ENCODE measurements at places on chromosomes 16 and 17.
A peak's percentile ranks its signal among the peaks of the same experiment; 100 is the strongest.

DNA sequence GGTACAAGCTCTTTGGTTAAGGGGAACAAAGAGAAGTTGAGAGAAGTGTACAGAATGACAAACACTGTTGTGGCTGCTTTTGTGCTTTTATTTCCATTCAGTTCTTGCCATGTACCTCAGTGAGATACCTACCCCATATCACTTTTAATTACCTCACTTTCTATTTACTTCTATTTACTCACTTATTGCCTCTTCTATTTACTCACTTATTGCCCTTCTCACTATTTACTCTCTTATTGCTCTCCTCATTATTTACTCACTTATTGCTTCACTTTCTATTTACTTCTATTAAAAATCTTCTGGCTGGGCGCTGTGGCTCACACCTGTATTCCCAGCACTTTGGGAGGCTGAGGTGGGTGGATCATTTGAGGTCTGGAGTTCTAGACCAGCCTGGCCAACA lies 41.9 kb downstream of the MBTD1 start:
- DNase-seq: no peak

GRCh38 chr17:50252781-50253180 lies 21.5 kb upstream of the TMEM92 start:
- DNase-seq: no peak

DNA sequence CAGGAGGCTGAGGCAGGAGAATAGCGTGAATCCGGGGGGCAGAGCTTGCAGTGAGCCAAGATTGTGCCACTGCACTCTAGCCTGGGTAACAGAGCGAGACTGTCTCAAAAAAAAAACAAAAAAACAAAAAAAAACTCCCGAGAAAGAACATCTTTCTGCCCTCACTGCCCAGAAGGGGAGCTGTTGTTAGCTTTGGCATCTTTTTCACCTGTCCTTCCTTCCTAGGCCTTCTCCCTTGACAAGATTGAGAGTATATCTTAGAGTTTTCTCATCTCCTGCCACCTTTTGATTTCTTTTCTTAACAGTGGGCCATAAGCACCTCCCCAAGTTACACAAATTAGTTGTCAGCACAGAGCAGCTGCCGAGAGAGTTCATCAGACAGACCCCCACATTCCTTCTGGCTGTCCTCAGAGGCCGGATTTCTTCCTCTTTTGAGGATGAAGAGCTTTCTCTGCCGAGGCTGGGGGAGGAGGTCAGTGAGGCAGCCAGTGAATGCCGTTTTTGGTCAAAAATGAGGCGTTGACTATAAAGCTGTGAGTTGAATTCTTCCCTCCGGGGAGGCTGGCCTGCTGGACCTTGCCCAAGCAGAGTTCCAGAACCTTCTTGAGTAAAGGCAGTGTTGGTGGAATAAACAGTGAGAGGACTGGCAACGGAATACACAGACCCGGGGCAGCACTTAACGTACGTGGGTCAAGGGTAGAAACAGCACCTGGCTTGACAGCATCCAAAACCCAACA lies 127.0 kb downstream of the ABCC6 start:
- peak; percentile 27 for DNase-seq

GRCh38 chr16:72482695-72483094 lies 310.7 kb upstream of the PMFBP1 start:
- DNase-seq: no peak

- DNase-seq: no peak
Observed at GRCh38 chr16:51056331-51056730, 94.7 kb downstream of the SALL1 start.

- no peak for DNase-seq
Observed at GRCh38 chr17:45081047-45081703, 20.1 kb downstream of the NMT1 start.

- no peak for DNase-seq
Observed at GRCh38 chr17:13537871-13538643, 63.7 kb downstream of the HS3ST3A1 start.

- DNase-seq: no peak
Observed at GRCh38 chr17:32960815-32961214, 30.8 kb upstream of the SPACA3 start.

DNA sequence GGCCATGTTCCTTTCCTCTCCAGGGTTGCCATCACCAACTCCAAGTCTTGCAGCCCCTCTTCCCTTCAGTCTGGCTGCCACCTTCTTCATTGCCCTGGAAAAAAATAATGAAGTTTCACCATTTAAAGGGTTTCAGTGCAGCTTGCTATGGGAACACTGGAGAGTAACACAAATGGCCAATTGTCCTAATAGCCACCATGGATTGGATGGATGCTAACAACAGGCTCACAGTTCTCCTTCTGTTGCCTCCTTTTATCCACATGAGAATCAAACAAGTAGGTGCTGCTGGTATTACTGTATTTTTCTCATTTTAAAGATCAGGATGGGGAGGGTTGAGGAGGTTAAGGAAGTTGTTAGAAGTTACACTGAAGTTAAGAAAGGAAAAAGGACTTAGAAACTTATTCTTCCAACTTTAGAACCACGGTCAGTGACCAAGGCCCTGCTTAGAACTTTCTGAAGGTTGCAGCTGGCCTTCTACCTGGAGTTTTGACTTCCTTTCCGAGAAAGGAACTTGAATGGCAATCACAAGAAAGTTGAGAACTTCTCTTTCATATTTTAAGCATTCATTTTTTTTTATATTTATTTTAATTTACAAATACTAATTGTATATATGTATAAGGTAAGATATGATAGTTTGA lies 198.0 kb upstream of the MAF start:
- no peak for DNase-seq

DNA sequence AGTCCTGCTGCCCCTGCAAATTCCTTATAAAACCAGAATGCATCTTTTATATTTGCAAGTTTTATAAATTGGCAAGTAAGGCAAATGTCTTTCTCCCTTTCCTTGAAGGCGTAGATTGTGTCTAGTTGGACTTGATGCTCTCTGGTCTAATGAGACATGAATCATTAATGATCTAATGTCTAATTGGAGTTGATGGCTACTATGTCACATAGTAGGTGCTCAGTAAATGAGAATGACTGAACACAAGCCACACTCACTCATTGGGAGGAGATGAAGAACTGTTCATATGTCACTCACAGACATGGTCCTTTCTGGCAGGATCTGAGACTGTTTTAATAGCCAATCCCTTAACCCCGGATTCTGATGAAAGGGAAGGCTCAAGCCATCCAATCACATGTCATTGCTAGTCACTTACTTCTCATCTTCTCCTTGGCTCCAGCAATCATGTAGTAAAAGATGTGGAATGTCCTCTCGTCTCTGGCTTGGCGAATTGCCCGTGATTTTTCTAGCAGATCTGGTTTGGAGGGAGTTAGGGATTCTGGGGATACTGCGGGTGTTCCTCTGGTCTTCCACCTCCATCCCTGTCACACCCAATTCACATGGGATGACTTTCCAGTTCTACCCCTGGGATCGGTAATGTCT lies 81.0 kb downstream of the MYH11 start:
- no peak for DNase-seq

DNA sequence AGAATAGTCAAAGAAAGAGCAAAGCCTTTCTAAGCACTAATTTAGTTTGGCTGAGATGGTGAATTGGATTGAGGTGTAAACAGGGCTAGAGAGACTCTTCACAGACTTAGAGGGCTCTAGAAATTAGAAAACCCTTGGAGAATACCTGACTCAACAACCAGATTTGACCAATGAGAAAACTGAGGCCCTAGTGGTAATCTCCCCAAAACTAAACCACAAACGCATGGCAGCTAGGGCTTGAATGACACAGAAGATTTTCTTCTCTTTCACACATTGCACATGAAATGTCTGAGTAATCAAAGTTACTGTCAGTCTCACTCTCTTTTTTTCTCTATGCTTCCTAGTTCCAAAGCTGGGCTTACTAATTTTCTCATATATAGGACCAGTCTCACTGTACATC lies 314.5 kb upstream of the KCNJ16 start:
- DNase-seq: no peak

DNA sequence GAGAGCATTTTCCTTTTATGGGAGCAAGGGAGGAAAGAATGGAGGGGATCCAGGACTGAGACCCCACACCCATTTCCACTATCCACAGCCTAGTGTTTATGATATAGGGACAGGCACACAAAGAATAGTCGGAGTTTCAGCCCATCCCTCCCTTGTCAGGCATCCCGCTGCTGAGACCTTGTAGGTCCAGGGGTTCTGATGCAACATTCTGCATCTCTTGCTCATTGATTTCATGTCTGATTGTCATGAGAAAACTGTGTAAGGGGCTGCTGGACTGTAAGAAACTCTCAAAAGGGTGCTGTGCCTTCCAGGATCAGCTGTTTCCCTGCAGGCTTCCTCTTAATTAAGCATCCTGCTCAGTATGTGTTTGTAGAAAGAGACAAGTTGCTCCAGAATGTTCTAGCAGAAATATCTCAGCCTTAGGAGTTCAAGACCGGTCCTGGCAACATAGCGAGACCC lies 5.3 kb upstream of the POLR3E start:
- no peak for DNase-seq

GRCh38 chr17:41534899-41535546 lies 6.9 kb upstream of the KRT19 start:
- no peak for DNase-seq

- DNase-seq: no peak
Observed at GRCh38 chr17:5552841-5553240, 31.5 kb downstream of the NLRP1 start.

GRCh38 chr17:69468207-69468606 lies 53.7 kb downstream of the MAP2K6 start:
- DNase-seq: no peak

GRCh38 chr16:1289477-1289866 lies 20.0 kb upstream of the UBE2I start:
- no peak for DNase-seq

- no peak for DNase-seq
Observed at GRCh38 chr16:59941594-59941993, 1207.5 kb upstream of the GOT2 start.

Measured in GM04503 (cell line).